Stimulated activated CD4-positive, alpha-beta T cell treated with anti-CD3 and anti-CD28 coated beads, Interleukin-2, amount 100 ng/mL, for 24 hours (primary cell): ENCODE measurements at places on chromosomes 11 and 22.

GRCh38 chr22:24175160-24175808 is 6.0 kb upstream of the SUSD2 start:
- DNase-seq = peak; percentile 75

DNA sequence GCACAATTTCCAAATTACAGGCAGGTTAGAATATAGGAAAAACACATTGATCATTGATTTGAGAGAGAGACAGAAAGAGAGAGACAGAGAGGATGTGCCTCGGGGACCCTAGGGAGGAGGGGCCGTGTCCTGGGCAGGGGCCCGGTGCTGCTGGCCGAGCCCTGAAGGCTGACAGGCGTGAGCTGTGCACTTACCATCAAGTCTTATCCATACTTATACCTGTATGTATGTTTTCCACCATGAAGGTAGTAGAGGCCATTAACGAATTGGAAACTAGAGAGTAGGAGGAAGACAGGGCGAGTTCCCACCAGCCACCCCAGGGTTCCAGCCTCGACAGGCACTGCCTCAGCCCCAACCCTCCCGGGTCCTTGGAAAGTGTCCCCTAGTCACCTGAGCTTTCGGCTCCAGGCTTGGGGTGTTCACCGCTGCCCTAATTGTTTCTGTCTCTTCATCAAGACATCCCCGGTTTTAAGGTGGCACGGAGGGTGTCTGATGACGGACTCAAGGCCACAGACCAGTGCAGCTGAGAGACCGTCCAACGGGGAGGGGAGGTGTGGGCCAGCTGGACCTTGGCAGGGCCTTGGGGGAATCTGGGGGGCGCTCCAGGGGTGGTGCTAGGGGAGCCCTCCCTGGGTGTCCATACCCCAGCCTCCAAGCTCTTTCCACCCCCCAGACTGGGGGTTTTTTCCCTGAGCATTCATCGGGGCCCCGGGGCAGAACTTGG is 431.3 kb downstream of the TBC1D22A start:
- DNase-seq = peak; percentile 4

GRCh38 chr11:101442171-101442570 is 141.6 kb downstream of the TRPC6 start:
- no peak for DNase-seq

GRCh38 chr22:23152238-23153114 is 7.2 kb downstream of the RAB36 start:
- no peak for DNase-seq

DNA sequence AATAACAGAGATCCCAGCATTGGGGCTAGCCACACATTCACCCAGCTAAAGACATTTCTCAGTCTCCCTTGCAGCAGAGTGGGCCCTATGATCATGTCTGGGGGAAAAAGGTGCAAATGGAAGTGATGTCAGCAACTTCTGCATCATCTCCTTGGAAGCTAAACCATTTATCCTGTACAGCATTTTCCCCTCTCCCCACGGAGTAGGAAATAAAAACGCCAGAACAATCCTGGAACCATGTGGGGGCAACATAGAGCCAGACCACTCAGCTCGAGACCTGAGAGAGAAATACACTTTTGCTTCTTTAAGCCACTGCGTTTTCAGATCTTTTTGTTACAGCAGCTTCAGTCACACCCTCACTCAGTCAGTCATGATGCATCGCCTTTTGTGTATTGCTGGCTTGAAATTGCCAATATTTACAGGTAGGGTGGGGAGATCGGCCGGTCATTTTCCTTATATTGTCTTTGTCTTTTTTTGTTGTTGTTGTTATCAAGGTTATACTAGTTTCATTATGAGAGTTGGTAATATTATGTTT is 9.1 kb upstream of the RAC2 start:
- DNase-seq = no peak

DNA sequence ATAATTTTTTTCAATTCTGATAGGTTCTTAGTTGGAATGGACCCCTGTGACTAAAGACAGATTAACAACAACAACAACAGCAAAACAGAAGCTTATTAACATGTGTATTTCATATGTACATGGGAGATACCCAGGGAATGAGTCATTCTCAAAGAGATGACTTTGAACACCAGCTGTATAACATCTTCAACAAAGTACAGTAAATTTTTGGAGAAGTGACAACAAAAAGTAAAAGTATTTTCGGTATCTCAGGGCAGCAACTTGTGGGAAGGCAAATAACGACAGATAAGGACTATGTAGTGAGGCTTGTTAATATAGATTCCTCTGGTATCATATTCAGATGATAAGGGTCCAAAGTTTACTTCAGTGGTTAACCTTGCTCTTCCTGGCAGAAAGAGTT is 573.4 kb upstream of the RAG2 start:
- no peak for DNase-seq

GRCh38 chr11:72370201-72370600 is 64.1 kb downstream of the CLPB start:
- DNase-seq = no peak

DNA sequence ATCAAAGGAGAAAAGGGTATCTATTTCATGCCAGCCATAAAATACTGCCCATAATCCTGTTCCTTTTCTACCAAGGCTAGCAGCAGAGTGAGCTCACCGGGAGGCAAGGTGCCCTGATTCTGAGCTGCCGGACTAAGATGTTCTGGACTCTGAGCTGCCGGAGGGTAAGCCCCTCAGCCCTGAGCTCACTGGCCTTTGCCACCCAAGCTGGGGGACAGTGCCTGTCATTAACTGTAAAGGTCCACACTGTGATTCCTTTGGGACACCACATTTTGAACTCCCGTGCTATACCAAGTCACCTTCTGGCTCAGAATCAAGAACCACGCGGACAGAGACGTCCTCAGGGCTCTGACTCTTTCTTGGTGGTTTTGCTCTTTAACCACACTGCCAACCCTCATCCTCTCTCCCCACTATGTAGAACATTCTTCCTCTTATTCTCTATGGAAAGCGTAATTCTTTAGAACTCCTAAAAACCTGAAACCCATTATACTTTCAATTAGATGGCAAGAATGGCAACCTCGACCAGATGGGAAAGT is 88.4 kb upstream of the BID start:
- no peak for DNase-seq

DNA sequence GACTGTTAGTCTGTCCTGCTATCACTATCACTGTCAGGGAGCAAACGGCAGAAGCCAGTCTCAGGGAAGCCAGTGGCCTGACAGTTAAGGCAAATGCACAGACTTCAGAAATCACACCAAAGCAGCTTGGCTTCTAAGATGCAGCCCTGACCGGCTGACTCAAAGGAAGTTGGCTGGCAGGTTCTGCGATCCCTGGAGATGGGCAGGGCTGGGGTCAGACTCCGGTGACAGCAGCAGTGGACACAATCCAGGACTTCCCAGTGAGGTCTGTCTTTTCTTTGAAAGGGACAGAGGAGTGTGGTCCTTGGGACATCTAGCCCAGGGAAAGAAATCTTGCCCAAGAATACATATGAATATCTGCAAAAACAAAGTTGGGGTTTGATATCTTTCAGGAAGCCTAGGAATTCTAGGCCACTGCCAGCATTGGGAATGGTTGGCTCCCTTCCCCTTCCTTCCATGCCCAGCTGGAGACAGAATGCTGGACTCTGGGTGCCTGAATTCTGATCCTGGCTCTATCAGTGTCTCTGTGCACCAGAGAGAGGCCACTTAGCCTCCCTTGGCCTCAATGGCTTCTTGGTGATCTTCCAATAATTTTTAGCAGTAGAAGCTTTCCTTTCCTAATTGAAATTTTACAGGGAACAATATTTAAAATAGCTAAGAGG is 108.9 kb downstream of the KIRREL3 start:
- no peak for DNase-seq

DNA sequence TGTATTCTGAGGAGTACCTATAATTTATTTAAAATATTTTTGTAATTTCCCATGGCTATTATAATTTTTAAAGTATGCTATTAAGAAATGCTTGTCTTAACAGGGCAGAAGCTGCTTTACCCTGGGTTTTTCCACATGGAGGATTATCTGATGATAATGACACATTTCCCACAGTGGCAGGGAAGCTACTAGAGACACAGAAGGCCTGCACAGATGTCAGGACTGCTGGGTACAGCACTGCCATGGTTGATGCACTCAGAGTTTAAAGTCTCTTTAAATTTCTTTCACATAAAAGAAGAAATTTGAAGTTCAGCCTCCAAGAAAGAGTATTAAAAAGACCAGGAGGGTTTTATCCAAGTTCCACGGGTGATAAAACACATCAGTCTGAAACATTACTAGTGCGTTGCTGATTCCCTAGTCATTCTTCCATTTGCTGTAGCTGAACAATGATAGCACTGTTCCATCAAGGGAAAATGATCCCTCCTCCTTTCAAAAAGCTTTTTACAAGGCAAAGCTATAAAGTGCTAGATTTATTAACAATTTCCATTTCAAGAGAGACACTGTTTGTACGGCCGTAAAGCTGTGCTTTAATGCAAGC is 363.0 kb downstream of the CNTN5 start:
- DNase-seq = no peak

GRCh38 chr11:128568166-128568778 is 19.1 kb downstream of the ETS1 start:
- DNase-seq = peak; percentile 20

DNA sequence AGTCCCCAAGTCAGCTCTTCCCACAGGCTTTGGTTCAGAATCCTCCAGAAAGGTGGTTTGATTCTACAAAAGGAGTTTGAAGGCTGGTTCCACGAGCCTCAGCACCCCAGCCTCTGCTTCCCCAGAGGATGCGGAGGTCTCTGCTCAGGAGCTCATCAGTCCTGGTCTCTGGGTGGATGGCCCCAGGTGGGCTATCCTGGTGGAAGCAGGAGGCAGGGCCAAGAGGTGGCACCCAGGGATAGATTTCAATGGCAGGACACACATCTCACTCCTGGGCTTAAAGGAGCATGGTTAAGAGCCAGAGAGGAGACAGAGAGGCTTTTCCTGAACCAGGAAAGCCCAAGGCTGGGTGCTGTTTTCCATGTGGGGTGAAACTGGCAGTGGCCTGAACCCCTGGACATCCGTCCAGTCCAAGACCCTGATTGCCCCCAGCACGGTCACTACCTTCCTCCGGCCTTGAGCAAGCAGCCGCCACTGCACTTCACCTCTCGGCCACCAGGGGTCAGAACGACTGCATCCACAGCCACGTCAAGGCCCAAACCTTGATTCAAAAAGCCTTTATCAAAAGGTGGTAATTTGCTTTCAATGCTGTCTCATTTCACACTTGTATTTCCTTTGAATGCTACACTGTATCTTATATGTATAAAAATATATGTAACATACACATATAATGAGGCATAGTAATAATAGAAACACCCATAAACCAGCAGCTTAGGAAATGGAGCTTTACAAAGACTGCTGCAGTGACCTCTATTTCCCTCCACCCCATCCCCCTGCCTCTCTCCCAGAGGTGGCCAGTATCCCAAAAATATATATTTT is 19.3 kb upstream of the FXYD2 start:
- DNase-seq = peak; percentile 91

- DNase-seq = no peak
Observed at GRCh38 chr11:35087648-35088047, 51.3 kb upstream of the CD44 start.

GRCh38 chr22:30381264-30381663 is 5.9 kb downstream of the RNF215 start:
- DNase-seq = no peak

- no peak for DNase-seq
Observed at GRCh38 chr22:30675436-30675835, 7.8 kb upstream of the DUSP18 start.

- no peak for DNase-seq
Observed at GRCh38 chr11:96567176-96567575, 177.4 kb downstream of the JRKL start.

DNA sequence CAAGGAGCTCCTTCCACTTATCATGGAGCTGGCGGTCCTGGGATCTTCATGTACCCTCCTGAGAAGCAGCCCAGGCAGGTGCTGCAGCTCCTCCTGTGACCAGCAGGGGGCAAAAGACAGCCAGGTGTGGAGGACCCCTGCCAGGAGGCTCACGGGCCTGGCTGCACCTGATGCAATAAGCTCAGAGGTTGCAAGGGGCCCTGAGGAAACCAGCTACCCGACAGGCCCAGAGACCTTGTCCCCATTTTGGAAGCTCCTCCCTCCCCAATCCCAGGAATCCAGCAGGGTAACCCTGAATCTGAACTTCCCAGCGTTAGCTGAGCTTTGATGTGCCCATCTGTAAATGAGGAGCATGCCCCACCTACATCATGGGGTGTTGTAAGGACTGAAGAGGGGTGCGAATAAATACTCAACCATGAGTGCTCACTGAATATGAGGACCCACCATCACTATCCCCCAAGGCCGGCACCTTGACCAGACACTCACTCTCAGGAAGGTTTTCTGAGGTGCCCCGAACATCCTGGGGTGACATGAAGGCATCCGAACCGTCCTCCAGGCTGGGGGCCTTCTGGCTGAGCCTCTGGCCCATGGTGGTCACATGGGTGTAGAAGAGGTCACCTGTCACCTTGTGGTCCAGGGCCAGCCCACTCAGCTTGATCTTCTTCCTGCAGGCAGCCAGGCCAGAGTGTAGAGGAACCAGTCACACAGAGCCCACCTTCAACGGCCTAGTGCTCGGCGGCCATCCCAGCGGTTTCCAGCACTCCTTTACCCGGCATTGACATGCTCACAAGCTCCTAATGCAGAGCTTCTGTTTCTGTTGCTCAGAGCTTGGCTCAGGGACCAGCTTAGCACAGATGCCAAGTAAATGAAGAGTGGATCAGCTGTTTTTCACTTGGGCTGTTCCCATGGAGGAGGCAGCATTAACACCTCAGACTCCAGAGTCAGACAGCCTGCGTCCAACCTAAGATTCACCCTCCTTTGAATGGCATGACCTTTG is 21.7 kb downstream of the SLC43A1 start:
- DNase-seq = peak; percentile 80

DNA sequence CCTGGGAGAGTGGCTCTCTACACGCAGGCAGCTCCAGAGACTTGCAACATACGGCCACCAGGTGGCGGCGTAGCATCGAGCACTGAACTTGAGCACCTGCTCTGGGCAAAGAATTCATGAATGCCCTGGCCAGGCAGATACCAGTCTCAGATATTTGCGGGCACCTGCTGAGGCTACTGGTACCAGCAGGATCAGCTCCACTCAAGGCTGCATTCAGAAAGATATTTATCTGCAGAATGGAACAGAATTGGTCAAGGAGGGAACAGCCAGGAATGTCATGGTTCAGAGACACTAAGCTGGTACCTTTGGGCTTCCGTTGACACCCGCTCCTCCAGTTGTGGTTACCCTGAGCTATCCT is 10.8 kb upstream of the CCDC86 start:
- DNase-seq = peak; percentile 82
